Stimulated activated CD8-positive, alpha-beta memory T cell treated with anti-CD3 and anti-CD28 coated beads, Interleukin-7, amount 100 ng/mL, for 1 hour (primary cell): ENCODE measurements at places on chromosomes 6 and 20.

DNA sequence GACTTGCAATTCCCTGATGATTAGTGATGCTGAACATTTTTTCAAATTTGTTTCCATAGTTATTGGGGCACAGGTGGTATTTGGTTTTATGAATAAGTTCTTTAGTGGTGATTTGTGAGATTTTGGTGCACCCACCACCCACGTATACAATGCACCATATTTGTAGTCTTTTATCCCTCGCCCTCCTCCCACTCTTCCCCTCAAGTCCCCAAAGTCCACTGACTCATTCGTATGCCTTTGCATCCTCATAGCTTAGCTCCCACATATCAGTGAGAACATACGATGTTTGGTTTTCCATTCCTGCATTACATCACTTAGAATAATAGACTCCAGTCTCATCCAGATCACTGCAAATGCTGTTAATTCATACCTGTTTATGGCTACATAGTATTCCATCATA is 167.3 kb downstream of the MYLK4 start:
- no peak for DNase-seq

DNA sequence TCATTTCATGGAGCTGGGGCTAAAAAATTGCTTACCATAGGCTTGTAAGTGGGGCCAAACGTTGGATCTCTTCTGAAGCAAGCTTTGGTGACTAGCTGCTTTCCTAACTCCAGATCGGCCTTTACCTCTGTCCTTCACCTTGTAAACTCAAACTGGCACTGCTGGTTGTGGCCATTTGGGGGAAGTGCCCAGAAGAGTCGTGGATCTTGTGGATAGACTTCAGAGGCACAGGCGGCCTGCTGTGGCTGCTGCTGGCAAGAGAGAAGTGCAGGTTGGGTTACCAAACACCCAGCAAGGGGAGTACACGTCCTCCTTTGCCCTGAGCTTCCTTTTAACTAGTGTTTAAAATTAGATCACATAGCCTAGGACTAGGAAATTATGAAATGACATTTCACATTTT is 36.8 kb upstream of the KLHL31 start:
- no peak for DNase-seq

DNA sequence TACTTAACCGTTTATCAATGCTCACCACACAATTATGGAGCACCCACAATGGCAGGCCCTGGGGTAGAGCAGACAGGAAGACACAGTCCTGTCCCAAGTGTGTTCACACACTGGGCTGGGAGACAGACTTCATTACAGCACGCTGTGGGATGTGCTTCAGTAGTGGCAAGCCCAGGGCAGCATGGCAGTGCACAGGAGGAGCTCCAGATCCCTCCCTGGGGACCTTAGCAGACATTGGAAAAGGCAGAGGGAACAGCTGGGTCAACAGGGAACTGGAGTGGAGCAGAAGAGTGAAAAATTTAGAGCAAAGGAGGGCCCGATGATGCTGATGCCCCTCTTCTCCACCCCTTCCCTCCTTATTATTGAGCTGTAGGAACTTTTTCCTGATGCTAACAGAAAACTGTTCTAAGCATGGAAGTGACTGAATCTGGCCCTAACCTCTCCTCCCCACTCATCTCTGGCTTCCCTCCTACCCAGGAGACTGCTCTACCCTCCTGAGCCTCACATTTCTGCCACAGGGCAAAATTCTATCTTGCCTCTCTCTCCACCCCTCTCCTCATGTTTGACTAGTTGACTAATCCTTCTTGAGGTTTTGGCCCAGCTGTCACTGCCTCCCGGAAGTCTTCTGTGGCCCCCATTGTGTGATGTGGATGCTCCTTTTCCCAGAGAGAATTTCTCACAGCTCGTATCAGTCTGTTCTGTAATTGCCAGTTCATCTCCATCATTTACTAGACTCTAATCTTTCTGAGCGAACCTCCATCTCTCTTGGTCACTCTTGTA is 41.3 kb upstream of the NOP56 start:
- DNase-seq, result no peak

- no peak for DNase-seq
Measured at GRCh38 chr20:16926626-16927430, 178.7 kb downstream of the OTOR start.

DNA sequence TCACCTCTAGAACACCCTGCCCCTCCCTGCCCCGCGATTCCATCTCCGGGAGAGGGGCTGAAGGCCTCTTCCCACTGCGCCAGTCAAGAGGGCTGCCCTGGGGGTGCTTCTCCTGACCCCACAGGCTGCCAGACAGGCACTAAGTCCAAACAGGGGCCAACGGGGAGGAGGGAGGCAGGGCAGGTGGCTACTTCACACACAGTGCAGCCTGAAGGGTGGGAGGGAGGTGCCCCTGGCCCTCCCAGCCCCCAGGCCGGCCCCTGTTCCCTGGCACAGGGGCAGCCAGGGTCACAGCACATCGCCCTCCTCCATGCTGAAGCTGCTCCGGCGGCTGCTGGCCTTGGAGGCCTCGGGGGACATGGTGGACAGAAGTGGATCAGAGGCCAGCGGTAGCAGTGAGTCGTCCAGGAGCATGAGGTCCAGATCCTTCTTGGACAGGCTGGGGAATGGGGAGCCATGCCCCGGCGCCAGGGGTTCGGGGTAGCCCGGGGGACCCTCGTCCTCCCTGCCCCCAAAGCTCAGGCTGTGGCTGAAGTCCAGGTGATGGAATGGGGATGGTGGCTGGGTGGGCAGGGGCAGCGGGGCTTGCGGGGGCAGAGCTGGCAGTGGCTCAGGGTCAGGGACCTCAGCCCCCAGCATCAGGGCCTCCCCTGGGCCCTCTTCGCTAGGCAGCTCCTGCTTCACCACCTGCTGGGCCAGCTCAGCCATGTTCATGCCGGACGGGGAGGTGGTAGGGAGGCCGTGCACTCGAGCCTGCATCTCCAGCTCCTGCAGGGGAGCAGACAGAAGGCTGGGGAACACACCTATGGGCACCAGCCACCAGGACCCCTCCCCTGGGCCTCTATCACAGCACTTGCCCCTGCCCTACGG is 46.3 kb downstream of the MDFI start:
- no peak for DNase-seq

DNA sequence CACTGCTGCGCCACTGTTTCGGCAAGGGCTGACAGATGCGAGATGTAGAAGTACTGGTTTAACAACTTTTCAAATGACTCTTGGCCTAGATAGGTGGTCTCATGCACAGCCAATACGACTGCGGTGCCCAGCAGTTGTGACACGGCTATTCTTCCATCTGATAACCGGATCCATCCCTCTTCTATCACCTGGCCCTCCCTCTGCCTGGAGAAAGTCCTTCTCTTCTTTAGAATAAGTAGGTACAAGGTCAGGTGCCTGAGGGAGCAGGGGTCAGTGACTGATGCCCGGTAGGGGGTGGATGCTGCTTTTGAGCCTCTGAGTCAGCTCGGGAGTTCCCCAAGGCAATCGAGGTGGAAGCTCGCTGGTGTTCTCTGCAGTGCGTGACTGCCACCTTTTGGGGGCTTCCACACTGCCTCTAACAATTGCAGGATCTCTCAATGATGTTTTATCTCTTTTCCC is 166.8 kb upstream of the GRIK2 start:
- no peak for DNase-seq

DNA sequence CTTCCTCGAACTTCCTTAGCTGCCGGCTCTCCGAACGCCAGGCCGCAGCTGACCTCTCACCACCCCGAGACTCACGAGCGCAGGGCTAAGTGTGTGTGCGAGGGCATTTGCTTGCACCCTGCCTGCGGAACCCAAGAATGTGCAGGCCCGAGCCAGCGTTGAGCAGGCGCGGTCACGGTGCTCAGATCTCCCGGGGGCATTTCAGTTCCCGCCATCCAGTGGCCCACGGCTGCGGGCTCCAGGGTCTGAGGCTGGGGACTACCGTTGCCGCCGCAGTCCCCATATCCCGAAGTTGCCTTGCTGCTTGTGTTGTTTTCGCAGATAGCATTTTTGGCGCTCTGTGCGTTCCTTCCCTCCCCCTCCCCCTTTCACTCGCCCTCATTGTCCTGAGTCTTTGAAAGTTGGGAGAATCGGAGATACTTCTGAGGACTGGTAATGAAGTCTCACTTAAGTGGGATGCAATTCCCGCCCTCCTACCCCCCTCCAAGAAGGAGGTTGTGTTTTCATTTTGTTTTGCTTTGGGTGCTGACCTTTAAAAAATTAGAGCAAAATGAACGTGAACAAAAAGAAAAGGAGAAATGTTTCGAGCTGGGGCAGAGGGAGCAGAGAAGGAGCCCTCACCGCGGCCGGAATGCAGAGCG is 1.7 kb downstream of the NR2E1 start:
- no peak for DNase-seq

DNA sequence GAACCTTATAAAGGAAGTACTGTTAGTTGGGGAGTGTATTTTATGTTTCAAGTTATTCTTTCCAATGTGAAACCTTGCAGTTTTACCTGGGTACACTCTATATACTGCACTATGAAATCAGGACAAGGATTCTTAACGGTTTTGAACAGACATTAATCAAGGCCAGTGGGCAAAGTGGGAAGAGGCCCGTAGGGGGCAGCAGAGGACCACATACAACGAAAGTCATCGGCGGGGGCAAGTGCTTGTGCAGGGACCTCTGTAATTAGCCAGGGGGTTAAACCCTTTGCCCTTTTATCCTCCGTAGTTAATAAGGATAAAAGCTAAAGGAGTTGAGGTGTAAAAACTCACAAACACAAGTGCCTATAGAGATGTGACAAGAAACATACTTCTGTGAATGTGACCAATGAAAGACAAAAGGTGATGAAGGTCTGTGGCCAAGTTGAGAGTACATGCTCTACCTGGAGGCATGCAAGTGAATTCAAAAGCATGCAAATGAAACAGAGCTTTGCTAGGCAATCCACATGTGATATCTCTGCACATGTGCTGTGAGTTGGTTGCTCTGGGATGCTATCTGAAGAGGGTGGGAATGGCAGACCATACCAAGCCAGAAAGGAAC is 392.7 kb upstream of the MAN1A1 start:
- peak; percentile 13 for DNase-seq

DNA sequence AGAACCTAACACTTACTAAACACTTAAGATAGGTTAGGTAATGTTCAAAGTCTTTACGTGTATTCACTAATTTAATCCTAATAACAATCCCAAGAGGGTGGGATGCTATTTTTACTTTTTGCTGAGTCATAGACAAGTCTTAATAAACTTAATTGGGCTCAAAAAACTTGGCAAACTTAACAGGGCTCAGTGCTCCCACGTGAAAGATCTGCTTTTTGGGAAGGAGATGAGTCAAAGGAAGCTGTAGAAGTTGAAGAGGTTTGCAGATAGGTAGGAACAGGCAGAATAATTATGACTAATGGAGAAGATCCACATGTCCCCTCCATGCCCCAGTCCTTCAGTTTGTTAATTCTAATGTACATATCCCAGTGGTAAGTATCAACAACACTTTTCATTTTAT is 44.5 kb upstream of the STMND1 start:
- no peak for DNase-seq

DNA sequence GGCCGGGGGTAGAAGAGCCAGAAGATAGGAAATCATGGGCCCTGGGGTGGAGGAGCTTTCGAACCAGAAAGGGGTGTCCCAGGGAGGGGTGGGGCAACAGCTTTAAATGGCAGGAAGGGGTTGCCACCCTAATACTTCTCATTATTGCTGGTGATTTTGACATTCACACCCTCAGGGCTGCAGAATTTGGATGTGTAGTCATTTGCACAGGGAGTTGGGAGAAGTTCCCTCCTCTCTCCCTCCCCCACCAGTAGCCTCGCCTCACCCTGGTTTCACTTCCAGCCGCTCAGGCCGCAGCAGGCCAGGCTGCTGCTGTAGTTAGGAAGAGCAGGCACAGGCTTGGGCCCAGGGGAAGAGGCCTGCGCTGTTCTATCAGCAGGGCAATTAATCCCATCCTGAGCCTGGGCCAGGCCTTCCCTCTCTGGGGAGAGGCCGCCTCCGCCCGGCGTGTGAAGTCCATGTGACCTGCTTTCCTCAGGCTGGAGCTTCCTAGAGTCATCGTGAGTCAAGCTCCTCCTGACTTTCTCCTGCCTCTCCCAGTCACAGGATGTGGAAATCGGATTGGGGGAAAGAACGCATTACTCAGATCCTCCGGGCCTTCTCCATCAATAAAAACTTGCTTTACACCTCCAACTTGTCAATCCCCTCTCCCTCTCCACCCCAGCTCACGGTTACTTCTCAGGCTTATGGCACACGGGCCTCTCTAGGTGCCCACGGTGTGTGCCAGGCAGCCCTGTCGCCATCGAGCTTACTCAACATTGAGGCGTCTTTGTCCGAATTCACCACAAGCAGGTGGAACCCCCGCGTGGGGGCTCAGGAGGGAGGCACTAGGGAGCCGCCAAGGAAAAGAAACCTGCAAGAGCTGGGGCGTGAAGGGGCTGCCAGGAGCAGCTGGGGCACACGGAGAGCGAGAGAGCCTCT is 7.8 kb downstream of the ADTRP start:
- DNase-seq, result no peak

GRCh38 chr20:25020345-25020744 is 27.8 kb upstream of the APMAP start:
- no peak for DNase-seq

DNA sequence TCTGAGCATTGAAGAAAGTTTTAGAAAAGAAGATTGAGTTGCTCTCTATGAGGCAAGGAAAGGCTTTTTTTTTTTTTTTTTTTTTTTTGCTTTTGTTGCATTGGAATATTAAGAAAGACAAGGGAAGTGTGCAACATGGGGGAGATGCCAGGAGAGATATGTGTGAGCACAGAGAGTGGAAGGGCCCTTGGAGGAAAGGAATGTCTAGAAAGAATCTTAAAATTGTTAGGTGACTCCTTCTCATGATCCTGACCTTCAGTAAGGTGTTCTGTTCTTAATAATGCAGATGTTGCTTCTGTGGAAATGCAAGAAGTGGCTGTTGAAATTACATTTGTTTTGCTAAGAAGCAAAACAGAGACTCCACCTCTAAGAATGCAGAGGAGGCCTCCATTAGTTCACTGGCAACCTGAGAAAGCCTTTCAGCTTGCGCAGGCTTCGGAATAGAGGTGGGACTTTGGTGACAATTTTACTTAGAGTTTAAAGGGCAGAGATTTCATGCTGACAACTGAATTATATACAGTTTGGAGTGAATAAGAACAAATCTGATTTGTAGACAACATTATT is 118.0 kb upstream of the ASCC3 start:
- DNase-seq, result no peak

- no peak for DNase-seq
Measured at GRCh38 chr6:156056085-156056484, 600.4 kb upstream of the NOX3 start.

- no peak for DNase-seq
Measured at GRCh38 chr6:75449630-75450206, 43.9 kb downstream of the FILIP1 start.
